ENCODE measurements at places on chromosomes 12 and 14.

DNA sequence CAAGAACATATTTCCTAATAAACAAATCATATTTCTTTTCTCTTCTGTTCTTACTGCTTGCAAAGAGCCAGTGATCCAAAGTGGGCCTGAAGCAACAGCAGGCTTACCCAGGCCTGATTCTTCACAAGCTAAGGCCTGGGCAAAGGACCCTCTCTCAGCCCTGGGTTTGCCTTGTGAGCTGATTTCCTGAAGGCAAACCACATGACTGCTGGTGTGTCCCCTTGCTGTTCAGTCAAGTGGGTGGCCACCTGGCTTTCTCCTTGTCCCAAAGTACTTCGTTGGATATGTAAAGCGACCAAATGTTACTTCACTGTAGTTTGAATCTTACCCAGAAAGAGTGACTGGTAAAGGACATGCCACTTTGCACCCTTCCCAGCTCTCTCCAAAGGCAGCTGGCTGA is 392.9 kb downstream of the ZFP36L1 start:
- DNase-seq: no peak

DNA sequence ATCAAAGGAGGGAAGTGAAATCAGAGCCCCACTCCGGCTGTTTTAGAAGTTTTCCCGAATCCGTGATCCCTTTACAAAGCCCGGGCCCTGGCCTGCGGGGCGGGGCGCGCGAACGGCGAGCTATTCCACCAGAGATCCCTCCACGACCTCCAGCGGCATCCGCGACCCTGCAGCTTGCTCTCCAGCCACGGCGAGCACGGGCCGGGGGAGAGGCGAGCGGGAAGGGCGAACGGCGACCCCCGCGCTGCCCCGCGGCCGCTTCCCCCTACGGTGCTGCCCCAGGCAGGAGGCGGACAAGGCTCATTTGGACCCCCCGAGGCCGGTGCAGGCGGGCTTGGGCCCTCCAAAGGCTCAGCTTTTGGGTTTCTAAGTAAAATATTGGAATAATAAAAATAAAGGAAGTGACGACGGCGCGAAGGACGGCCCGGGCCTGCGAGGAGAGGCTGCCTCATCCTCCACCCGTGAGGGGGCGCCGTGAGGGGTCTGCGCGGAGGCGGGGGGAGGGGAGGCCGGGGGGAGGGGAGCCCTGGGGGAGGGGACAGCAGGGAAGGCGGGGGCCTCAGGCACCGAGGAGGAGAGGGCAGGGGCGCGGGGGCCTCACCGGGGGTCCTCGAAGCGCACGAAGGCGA is 613 bp downstream of the SRSF9 start:
- peak; percentile 68 for DNase-seq

GRCh38 chr12:109358154-109358869 is 10.6 kb downstream of the MYO1H start:
- DNase-seq: no peak

DNA sequence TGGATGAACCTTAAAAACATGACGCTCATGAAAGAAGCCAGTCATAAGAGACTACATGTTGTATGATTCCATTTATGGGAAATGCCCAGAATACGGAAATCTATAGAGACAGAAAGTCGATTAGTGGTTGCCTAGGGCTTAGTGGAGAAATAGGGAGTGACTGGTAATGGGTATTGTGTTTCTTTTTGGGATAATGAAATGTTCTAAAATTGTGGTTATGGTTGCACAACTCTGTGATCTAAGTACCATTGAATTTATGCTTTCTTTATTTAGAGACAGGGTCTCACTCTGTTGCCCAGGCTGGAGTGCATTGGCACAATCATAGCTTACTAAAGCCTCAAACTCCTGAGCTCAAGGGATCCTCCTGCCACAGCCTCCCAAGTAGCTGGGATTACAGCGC is 8.0 kb downstream of the RBMS2 start:
- no peak for DNase-seq

All from islet precursor cell (in vitro differentiated cells).